ENCODE measurements at places on chromosomes 13 and 19. TPM values are rescaled to one million over a fixed set of nuclear protein-coding genes. Genes with fewer than 3 reads are reported as not detected.

ZNF682 gene
- total RNA-seq, result 2.8 TPM

DNA sequence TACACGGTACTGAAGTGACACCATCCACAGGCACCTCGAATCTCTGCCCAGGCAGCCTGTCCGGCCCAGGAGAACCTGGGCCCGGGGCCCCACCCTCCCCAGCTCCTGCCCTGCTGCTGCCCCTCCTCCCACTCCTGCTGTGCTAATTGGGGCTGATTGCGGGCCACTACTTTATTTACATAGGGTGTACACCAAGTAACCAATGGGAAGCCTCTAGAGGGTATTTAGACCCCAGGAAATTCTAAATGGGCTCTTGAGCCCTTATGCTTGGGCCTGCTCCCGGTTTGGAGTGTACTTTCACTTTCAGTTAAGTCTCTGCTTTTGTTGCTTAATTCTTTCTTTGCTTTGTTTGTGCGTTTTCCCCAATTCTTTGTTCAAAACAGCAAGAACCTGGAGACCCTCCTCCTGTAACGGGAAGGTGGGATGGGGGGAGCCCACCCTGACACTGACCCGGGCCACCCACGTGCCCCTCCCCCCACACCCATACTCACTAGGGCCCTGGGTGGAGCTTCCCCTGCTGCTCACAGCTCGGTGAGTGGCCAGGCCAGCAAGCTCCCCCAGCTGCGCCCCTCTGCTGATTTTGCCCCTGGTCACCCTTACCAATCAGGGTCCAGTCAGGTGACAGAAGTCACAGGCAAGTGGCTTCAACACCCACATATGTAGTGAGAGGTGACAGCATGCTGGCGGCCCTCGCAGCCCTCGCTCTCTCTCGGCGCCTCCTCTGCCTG is 9.4 kb downstream of the SCGB2B2 start:
- DNase-seq, result no peak

DNA sequence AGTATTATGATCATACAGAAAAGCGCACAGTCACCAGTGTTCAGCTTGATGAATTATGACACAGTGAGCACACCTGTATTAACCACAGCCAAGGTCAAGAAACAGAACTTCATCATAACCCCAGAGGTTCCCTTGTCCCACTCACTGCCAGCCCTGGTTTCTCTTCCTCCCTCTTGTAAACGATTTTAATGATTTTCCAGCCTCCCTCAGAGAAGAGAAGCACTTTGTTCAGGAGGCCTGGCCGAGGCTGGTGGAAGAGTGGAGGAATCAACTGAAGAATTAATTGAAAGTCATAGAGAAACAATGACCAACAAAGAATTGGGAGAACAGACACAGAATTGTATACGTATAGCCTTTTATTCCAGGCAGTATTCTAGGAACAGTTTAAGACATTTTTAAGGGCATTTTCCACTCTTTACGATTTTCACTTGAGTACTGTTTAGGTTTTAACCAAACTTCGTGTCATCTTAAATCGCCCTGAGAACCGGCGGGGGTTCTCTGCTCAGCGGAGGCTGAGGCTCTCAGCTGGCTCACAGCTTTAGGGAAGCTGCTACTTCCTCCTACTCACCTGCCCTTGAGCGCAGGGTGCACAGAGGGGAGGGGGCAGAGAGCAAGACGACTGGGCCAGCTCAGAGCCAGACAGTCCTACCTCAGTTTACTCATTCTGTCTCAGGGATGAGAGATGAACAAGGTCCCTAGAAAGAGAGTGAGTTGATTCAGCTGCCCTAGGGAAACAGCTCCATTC is 108.6 kb downstream of the AKAP11 start:
- DNase-seq, result no peak

- DNase-seq, result no peak
Measured at GRCh38 chr13:50208826-50209335, 193.6 kb downstream of the KCNRG start.

GRCh38 chr19:34676697-34677385 is at the start of gene SCGB2B2:
SCGB2B2 (minus strand) TSS chr19:34677159; CDS start chr19:34594563, 82,596 bp downstream.
- peak; percentile 44 for DNase-seq

GRCh38 chr13:60647547-60647946 is 250.5 kb downstream of the TDRD3 start:
- DNase-seq, result no peak

Data from epithelial cell of proximal tubule (primary cell).